ENCODE measurements at places on chromosomes 7 and 10.

DNA sequence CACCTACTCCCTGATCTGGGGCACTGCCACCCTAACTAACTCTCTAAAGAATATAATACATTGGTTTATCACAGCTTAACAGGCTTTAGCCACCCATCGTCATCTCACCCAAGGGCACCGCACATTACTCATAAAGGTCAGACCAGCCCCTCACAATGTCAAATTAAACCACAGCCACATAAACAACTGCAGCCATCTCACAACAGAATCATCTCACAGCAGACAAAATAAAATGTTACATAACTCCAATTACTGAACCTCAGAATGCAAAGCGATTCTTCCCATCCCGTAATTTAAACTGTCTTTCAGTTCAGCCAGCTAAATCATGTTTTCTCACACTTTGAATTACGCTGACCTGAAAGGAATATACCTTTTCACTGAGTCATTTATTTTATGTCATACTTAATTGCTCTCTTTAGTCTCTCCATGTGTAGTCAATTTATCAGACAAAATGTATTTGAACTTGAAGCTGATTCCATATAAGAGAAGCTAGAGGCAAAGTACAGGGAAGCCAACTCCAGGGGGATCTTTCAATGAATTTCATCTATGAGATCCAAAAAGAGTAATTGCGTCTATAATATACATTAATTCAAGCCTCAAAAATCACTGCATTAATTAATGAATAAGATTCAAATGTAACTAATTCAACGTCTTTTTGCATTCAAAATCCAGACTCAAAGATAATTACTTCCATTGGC is 96.9 kb upstream of the NEBL start:
- DNase-seq: no peak

DNA sequence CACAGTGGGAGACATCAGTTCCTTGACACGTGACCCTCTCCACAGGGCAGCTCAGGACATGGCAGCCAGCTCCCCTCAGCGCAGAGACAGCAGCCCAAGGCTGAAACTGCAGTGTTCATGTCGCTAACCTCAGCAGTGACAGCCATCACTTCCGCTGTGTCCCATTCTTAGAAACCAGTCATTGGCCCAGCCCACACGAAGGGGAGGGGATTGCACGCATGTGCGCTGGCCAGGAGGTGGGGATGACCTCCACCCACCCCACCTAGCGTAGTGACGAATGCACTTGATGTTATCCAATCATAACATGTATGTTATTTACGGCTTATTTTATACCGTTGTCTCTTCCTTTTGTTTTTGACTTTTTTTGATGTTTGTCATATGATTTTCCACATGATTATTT is 36.9 kb upstream of the EGFR start:
- no peak for DNase-seq

DNA sequence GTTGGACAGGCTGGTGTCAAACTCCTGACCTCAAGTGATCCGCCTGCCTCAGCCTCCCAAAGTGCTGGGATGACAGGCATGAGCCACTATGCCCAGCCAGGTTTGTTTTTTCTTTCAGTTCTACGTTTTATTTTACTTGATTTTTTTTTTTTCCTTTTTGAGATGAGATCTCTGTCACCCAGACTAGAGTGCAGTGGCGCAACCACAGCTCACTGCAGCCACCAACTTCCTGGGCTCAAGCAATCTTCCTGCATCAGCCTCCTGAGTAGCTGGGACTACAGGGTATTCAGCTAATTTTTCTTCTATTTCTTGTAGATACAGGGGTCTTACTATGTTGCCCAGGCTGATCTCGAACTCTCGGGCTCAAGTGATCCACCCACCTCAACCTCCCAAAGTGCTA is 24.3 kb downstream of the GDI2 start:
- DNase-seq: no peak

DNA sequence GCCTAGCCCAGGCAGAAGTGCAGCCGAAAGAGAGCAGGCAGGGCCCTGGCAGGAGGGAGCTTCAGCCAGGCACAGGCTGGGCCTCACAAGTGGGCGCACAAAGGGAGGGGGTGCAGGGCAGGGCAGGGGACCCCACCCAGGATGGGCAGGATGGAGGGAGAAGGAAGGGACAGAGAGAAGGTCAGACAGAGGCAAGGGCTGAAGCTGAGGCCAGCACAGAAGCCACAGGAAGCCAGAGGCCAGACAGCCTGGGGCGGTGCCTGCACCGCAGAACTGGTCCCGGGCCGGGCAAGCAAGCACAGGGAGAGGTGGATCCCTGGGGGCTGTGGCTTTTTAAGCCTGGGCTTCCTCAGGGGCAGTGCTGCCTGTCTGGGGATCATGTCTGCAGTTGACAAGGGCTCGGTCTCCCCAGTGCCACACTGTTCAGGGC is 16.7 kb downstream of the NOS3 start:
- no peak for DNase-seq

DNA sequence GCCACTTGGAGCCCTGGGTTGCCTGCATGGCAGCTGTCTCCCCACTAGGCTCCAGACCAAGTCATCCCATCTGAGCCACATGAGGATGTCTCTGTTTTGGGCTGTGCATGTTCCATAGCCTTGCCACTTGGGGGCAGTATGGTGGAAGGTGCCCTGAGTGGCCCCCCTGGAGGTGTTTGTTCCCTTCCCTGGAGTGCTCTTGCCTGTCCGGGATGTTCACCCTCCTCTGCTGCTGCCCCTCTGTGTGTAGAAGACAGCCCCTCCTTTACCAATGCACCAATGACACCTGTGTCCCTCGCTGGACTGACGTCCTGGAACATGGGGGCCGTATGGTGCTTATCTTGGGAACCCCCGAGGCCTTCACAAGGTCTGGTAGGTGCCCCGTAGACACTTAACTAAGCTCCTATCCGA is 100.2 kb downstream of the ACTR3B start:
- DNase-seq: peak; percentile 52

DNA sequence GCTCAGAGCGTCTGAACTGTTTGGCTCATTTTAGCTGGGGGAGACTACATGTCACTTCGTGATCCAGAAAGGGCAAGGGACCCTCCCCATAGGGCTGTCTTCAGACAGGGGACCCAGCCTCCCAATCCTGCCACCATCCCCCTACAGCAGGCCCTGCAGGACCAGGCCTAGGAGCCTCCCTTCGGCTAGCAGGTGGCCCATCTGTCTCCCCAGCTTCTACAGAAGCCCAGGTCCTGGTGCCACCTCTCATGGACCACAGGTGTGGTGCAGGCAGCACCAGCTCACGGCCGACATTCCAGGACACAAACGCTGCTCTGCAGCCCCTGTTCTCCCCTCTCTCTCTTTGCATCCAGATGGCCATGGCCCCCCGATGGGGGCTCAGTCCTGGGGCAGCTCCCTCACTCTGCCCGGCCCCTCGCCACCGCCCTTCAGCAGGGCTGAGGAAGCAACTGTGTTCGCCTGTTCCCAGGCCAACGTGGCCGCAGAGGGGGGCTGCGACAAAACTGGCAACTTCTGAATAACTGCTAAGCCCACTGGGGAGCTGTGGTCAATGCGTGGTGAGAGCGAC is 10.3 kb downstream of the TECPR1 start:
- no peak for DNase-seq

- DNase-seq: no peak
These were observed 312.6 kb downstream of the IPMK start for GRCh38 chr10:57955076-57955475.

- no peak for DNase-seq
These were observed 38.8 kb upstream of the GRB10 start for GRCh38 chr7:50821457-50822008.

- DNase-seq: no peak
These were observed 59.6 kb upstream of the SP4 start for GRCh38 chr7:21368317-21368716.

- DNase-seq: no peak
These were observed 165.9 kb downstream of the AUTS2 start for GRCh38 chr7:69764147-69764546.

DNA sequence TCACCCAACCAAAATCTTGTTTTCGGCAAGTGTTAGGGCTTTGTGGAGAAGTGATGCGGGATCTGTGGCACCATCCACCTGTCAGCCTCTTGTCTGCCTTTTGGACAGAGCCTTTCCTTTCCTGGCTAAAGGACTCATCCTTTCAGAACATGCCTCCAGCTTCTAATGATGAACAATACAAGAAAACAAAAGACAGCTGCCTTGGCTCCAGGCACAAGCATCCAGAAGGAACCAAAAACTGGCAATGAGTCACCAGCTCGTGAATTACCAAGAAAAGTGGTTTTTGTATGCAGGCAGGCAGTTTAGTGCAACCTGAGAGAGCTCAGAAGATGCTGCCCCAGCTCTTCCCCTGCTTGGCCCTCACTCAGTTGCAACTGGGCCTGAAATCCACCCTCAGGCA is 84.6 kb upstream of the NAMPT start:
- DNase-seq: peak; percentile 12

GRCh38 chr10:80465839-80466590 is 11.9 kb downstream of the TSPAN14 start:
- no peak for DNase-seq

- no peak for DNase-seq
These were observed 59.6 kb downstream of the TMEM209 start for GRCh38 chr7:130145424-130146100.

DNA sequence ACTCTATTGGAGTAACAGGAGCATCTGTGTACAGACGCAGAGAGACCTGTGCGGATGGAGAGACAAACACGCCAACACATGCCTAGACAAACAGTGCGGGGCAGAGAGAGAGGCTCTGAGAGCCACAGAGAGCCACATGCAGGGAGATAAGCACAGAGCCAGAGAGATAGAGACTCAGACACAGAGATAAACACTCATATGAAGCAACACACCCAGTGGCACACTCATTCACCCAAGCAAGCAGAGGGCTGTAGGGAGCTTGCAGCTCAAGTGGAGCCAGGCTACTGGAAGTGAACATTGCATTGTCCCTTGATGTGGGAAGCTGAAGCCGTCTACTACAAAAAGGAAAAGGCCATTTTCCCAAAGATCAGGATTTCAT is 46.6 kb upstream of the PODXL start:
- no peak for DNase-seq

DNA sequence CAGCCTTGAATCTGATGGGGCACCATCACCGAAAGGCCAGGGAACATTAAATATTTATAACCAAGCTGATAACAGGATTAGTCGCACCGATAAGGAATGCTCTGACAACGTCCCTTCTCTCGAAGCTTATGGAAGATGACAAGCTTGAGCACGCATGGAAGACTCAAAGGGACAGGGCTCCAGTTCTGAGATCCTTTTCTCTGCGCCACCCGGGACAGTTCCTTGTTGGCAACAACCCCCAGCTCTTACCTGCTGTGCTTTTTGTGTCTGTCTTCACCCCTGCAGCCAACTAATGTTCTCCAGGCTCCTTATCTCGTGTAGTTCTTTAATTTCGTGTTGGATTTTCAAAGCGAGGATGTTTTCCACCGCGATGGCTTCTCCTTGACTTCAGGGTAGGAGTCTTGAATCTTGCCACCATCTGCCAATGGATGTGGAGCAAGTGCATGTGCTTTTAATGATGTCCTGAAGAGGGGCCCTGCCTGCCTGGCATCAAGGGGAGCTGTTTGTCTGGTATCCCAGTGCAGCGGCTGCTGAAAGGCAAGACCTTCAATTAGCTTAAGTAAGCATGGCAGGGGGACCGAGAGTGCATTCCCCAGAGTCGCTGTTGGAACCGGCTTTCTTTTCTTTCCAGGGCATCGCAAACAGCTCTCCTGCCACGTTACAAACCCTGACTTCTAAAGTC is 354 bp upstream of the FERD3L start:
- DNase-seq: no peak

DNA sequence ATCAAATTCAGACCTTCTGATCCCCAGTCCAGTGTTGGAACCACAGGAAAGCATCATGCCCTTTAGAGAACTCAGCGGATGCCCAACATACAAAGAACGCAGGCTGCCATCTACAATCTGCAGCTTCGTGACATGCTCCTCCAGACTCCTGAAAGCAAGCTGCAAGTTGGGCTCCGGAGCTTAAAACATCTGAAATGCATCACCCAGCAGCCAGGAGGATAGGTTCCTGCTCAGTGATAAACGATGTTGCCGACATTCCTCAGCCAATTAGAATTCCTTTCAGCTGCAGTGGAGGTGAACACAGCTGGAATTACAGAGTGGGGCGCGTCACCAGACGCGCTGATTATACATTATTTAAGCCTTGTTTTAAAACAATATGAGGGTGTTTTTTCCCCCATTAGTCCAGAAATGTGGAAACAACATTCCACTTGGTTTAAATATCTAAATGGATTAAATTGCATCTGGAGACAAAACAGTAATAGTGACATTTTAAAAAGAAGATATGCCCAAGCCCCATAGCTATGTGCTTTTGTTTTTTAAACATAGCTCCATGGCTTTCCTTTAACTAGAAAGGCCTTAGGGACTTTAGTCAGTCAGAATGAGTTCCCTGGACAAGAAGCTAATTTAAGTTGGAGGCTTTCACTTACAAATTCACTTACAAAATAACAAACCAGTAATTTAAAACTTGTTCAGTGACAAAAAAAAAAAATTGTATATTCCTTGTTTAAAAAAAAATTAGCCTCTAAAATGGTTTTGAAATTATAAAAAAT is 6.3 kb downstream of the SMURF1 start:
- DNase-seq: peak; percentile 63

DNA sequence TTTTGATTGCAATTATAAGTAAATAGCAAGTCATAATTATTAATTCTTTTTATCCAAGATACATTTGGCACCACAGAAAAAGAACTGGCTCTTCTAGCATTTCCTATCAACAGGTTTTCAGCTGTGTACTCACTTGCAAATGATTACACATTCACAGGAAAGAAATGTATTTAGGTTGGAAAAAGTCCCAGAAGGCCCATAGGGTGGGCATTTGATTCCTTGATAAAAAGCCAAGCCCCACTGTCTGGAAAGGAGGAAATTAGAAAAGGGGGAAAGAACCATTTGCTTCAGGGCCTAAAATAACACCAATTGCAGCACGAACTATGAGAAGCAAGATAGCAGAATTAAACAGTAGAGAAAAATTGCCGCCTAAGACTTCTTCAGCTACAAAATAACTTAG is 80.8 kb upstream of the COL1A2 start:
- DNase-seq: no peak

DNA sequence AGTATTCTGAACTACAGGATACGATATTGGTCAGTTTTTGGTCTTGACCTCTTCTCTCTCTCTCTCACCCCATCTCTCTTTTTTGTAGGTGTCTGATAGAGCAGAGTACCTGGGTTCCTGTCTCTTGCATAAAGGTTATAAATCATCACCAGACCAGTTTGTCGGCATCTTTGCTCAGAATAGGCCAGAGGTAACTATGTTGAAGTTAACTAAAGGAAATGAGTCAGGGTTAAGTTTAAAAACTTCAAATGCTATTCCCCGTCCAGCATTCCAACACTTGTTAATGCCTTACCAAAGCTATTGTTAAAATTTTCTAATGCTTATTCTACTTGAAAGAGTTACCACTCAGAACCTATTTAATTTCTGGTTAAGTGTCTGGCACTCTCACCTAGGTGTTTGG is 30.7 kb downstream of the ACSL5 start:
- DNase-seq: peak; percentile 45

All from ACHN (cell line).